AG10803 (cell line): ENCODE measurements at places on chromosomes 16 and 17.

DNA sequence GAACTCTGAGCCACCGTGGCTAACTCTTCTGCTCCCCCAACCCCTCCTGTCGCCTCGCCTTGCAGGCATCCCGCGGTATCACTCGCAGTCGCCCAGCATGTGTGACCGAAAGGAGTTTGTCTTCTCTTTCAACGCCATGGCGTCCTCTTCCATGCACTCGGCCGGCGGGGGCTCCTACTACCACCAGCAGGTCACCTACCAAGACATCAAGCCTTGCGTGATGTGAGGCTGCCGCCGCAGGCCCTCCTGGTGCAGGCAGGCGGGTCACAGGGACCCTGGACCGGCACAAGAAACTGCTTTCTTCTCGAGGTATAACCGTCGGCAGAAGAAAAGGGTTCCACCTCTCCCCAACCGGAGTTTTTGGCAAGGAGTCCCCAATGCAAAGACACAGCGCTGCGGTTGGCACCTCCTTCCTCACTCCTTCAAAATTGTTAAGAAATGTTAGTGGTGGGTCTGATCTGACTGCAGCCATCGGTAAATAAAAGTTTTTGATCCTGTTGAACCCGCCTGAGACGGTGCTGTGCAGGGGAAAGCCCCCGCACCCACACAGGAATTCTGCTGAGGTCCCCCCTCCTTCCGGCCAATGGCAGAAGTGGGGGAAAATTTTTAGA lies 2.6 kb downstream of the FOXF1 start:
- DNase-seq = no peak

GRCh38 chr16:85150331-85150940 lies 38.2 kb upstream of the CIBAR2 start:
- DNase-seq = no peak

GRCh38 chr16:73878611-73879010 lies 418.0 kb upstream of the PSMD7 start:
- peak; percentile 78 for DNase-seq

GRCh38 chr17:27569257-27569722 lies 61.7 kb upstream of the LGALS9 start:
- DNase-seq = no peak

DNA sequence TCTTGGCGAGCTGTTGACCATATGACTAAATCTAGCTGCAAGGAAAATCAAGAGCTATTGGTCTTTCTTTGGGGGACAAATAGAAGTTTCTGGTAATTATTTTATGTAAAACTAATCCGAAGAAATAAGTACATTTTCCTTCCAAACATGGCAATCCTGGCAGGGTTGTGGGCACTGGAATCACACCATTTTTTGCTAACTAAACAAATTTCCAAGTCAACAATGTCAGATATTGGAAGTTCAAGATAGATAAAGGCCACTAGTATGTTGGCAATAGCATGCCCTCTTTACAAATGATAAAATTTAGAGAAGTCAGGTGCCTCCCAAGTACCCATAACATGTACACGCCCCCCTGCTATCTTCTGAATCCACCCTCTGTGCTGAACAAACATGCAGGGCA lies 330.4 kb downstream of the CDH13 start:
- DNase-seq = no peak

- peak; percentile 31 for DNase-seq
These were observed 1.4 kb upstream of the SLC25A10 start for GRCh38 chr17:81710514-81711308.
